SJSA1 (cell line): ENCODE measurements at places on chromosomes 1 and 21. TPM values are rescaled to one million over a fixed set of nuclear protein-coding genes. Genes with fewer than 3 reads are reported as not detected.

DNA sequence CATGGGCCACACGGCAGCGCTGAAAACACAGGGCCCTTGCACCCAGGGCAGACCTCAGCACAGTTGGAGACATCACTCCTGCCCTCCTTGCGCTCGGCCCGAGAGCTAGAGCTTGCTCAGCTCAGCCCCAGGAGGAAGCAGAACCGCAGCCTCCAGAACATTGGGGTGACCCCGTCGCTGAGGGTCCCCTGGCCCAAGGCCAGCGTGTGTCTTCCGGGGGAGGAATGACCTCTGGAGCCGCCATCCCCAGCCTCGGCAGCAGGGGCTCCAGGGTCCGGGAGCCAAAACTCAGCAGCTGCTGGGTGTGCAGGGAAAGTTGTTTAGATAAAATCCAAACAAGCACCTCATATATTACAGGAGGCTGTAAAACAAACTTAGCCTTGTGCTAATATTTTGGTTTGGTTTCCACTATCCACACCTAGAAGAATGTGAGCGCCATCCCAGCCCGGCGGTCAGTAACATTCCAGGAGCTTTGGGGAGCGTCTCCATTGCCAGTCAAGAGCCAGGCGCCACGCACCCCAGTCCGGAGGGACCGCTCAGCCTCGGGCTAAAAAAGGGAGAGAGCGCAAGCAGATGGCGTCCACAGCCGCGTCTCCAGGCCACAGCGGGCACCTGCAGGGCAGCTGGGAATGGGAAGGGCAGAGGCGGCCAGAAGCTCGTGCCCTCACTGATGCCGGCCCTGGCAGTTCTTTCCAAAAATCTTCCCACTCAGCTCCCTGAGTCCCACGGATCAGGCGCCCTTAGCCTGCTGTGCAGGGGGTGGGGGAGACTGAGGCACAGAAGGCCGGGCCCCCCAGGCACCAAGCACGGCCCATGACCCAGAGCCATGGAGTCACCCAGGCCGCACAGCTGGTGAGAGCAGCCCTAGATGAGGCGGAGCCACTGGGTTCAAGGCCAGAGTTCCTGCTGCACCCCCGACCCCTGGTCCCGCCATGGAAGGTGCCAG, 52.0 kb downstream of the SLX9 start:
- H3K36me3 ChIP-seq = no peaks in the 10 kb centered on the region
- no peak overlapping the region for H3K27ac ChIP-seq
- H3K4me3 ChIP-seq = no peak overlapping the region

RHBDL2 gene
- 0.29 and 0.91 TPM in 2 replicates for total RNA-seq

- no peak overlapping the region for H3K27ac ChIP-seq
- H3K4me1 ChIP-seq = no peaks in the 10 kb centered on the region
- no peak for DNase-seq
- peaks cover 41% of the 10 kb centered on the region for H3K36me3 ChIP-seq
- no peaks in the 10 kb centered on the region for H3K27me3 ChIP-seq
Observed at GRCh38 chr1:206646504-206646903, 11.2 kb downstream of the DYRK3 start.

DNA sequence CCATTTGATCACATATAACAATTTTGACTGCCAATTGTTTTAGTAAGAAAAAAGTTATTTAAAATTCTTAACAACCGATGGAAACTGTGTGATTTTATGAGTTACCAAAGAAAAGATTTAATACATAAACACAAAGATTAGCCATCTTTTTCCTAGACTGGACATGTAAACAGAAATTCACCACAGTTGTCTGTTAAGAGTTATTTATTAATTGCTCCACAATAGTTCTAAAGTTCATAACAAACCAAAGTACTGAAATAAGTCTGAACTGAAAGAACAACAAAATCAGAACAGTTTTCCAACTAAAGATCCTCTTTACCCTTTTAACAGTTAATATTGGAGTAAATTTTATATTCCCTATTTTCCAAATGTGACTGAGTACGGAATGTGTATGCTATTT, 8.6 kb downstream of the ZNF281 start:
- peaks cover 50% of the 10 kb centered on the region for H3K36me3 ChIP-seq
- DNase-seq = no peak
- H3K4me3 ChIP-seq = no peak overlapping the region
- H3K27ac ChIP-seq = no peak overlapping the region
- no peaks in the 10 kb centered on the region for H3K27me3 ChIP-seq

DNA sequence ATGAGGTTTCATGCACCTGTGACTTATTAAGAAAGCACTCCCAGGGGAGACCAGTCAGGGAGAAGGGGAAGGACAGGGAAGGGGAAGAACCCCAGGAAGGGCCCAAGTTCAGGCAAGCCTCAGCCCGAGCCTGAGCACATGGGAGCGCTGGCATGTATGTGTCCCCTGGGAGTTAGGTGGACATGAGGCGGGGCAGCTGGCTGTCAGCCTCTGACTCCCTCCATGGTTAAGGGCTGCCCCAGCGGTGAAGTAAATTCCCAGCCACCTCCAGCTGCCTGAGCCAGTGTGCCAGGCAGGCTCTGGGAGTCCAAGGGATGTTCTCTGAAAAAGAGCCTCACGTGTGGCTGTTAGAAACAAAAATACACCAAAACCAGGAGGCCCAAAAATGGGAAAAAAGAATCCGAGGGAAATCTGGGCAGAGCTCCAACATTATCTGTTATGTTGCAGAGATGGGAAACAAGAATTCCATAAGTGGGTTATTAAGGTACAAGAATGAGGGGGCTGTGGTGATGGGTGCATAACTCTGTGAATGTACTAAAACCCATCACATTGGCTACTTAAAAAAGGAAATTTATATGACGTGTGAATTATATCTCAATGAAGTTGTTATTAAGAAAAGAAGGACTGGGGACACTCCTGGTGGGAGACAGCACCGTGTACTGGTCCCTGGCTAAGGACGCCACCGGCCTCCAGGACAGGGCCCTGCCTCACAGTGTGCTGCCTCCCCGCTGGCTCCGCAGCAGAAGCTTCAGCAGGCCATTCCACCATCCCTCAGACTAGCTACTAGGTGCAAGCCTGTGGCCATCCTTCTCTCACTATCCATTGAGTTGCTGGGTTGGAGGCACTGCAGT, 18.7 kb downstream of the DMRTB1 start:
- no peak overlapping the region for H3K27ac ChIP-seq
- H3K27me3 ChIP-seq = peaks cover 5% of the 10 kb centered on the region; the same call in 1 of the 2 replicates
- no peaks in the 10 kb centered on the region for H3K4me1 ChIP-seq
- no peaks in the 10 kb centered on the region for H3K36me3 ChIP-seq

CHIT1 gene
- total RNA-seq = not detected in 2 replicates

- no peak overlapping the region for H3K4me3 ChIP-seq
- no peaks in the 10 kb centered on the region for H3K36me3 ChIP-seq
Observed at GRCh38 chr1:93033785-93034184, 45.3 kb upstream of the MTF2 start.

IVL gene
- not detected in 2 replicates for total RNA-seq

GRCh38 chr1:216221260-216221700, 202.0 kb downstream of the USH2A start:
- H3K27me3 ChIP-seq = no peaks in the 10 kb centered on the region
- H3K27ac ChIP-seq = no peak overlapping the region
- peak overlapping the region; percentile 37 for H3K4me3 ChIP-seq
- H3K36me3 ChIP-seq = no peaks in the 10 kb centered on the region
- no peaks in the 10 kb centered on the region for H3K4me1 ChIP-seq

GRCh38 chr21:34933609-34934335, 115.3 kb downstream of the RUNX1 start:
- no peaks in the 10 kb centered on the region for H3K36me3 ChIP-seq
- H3K27me3 ChIP-seq = no peaks in the 10 kb centered on the region
- peaks cover 54% of the 10 kb centered on the region for H3K4me1 ChIP-seq
- no peak overlapping the region for H3K4me3 ChIP-seq

MASP2 gene
- total RNA-seq = not detected in 2 replicates
